ENCODE measurements at places on chromosomes 3 and 15. TPM values are rescaled to one million over a fixed set of nuclear protein-coding genes. Genes with fewer than 3 reads are reported as not detected.

- no peak for DNase-seq
Measured at GRCh38 chr3:94928921-94929320, 866.1 kb downstream of the NSUN3 start.

DNA sequence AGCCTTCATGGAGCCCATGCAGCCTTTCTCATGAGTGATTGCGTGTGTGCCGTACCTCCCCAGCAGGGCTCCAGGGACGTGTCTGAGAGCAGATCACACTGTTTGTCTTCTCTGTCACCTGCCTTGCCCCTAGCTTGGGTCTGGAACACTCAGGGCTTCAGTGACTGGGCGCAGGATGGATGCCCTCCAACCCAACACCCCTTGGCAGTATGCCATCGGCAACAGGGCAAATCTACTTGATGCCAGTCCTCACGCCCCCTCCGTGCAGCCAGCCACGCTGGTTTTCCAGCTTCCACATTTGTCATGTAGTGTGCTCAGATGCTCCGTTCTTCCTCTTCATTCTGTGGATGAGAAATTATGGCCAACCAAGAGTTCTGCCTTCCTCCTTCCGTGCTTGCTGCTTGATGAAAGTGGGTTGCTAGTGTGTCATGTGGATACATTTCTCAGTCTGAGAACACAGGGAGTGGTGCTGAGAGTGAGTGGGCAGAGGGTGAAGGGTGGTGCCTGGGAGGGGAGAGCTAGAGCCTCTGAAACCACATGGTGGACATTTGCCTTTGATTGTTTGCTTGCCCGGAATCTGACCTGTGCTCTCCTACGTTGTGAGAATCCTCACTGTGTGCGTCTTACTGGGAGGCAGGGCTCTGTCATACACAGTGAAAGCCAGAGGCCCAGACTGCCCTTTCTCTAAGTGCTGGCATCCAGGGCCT, 97.2 kb downstream of the FAM43A start:
- no peak for DNase-seq

DNA sequence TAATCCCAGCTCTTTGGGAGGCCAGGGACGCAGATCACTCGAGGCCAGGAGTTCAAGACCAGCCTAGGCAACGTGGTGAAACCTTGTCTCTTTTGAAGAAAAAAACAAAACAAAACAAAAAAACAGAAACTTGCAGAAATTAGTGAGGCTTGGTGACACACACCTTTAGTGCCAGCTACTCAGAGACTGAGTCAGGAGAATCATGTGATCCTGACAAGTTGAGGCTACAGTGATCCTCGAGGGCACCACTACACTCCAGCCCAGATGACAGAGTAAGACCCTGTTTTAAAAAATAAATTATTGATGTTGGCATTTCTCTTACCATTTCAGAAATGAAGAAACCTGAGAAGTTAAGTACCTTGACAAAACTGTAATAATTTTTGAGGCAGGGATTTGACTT, 44.6 kb upstream of the CCNB2 start:
- DNase-seq: no peak

The SI gene
- total RNA-seq: not detected

DNA sequence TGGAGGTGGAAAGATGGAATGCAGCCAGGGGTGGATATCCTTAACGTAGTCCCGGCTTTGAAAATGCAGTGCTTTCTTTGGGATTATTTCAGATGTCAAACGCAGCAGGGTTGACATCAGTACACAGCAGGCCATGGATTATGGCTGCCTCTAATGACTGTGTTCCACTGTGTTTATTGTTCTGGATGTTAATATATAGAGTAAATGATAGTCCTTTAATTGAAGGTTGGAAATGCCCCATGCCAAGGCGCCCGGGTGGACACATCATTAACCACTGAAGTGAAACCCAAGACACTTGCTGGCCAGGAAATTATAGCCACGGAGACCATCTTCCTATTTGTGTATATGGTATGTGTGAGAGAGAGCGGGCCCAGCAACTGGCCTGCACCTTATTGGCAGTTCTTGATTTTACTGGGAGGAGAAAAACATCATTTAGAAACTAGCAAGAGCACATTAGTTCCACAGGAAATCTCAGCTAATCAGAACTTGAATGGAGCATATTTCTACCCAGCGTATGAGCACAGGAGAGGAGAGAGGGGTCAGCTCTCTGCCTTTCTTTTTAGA, 254.9 kb upstream of the RASGRP1 start:
- no peak for DNase-seq

The BSN gene
- 0.43 TPM for total RNA-seq

The CACNA1D gene
- 47.2 TPM for total RNA-seq

The EFHB gene
- 0.90 TPM for total RNA-seq

The IQCB1 gene
- 14.5 TPM for total RNA-seq

DNA sequence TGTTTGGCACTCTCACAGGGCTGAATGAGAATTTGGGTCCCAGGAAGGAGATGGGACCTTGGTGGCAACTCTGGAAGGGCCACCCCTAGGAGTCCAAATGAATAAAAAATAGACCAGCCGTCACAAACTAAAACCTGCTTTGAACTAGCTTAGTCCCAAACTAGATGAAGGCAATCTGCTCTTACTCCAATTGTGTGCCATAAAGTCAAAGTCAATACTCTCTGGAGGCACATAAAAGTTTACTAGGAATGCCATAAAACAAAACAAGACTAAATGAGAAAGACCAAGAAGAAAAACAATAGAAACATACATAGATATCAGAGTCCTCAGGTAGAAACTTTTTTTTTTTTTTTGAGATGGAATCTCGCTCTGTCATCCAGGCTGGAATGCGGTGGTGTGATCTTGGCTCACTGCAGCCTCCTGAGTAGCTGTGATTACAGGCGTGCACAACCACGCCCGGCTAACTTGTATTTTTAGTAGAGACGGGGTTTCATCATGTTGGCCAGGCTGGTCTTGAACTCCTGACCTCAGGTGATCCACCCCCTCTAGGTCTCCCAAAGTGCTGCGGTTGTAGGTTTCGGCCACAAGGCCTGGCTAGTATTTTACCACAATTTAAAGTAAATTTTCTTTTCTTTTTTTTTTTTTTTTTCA, 8.1 kb downstream of the GOLGA6L2 start:
- DNase-seq: no peak

The PARL gene
- total RNA-seq: 44.8 TPM

DNA sequence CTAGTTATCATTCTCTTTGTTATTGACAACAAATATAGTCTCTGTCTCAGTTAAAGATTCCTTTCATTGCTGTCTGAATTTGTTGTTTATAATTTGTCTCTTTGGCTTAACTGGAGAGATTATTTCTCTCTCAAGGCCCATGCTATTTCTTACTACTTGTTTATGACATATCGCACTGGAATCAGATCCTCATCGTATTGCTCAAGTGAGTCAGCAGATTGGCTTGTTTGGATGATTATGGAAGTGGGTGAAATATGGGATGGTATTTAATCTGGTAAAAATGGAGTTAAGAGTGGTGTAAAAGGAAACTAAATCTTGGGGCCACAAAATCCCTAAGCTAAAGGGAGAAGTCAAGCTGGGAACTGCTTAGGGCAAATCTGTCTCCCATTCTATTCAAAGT, 613.1 kb downstream of the SI start:
- no peak for DNase-seq

GRCh38 chr3:59101231-59101736, 51.5 kb upstream of the CFAP20DC start:
- DNase-seq: no peak

The CFAP91 gene
- total RNA-seq: 3.7 TPM

The ITGA11 gene
- 7.1 TPM for total RNA-seq

The SNAP23 gene
- 81.9 TPM for total RNA-seq

The ALDH1A2 gene
- total RNA-seq: 27.3 TPM

DNA sequence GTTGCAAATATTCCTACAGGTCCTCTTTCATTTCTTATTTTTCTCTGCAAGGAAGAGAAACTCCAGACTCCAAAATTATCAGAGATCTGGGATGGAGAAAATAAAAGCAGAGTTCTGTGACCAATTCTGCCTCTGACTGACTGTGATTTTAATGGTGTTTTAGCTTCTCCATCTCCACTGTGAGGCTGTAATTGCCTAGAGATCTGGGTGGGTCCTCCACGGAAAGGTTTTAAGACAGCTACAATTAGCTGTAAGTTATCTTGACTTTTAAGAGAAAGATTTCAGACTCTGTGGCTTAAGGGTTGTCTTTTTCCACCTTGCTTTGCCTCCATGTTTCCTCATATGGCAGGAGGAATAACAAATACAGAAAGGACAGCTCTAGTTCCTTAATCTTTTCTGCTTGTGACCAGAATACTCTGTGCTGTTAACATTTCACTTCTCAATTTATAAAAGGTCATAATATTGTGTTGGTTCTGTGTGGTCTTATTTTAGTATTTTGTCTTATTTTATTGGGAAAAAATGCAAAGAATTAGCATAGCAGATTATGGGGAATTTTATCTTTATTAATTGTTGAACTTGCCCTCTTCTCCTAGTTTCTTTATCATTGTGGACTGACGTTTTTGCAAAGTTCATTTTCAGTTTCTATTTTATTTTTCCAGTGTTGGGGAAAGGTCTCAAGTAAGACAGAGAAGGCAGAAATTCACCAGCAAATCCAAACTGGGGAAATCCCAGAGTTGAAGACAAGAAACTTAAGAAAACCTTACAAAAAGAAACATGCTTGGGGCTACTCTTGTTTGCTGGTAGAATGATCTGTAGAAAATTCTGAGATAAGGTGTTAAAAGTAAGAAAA, 157.9 kb downstream of the RAP2B start:
- no peak for DNase-seq

All from upper lobe of right lung (tissue), 1 donor.